ENCODE measurements at places on chromosomes 16 and 17.

- no peak for DNase-seq
These were observed 10.0 kb upstream of the SKAP1 start for GRCh38 chr17:48439875-48440505.

DNA sequence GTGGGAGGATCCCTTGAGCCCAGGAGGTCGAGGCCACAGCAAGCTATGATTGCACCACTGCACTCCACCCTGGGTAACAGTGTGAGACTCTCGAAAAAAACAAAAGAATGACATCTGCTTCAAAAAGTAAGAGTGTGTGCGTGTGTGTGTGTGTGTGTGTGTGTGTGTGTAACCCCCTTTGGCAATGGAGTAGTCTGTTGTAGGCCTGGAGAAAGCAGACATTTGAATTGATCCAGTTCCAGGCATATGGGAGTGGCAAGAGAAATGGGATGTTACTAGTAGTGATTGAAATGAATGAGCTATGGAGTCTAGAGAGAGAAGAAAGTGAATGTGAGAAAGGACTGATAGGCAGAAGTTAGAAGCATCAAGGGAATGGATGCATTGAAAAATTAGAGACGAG, 9.9 kb downstream of the CASC3 start:
- no peak for DNase-seq

GRCh38 chr17:59790910-59791309, 83.5 kb downstream of the VMP1 start:
- DNase-seq: no peak

GRCh38 chr16:86384263-86384649, 126.1 kb upstream of the FOXF1 start:
- no peak for DNase-seq

DNA sequence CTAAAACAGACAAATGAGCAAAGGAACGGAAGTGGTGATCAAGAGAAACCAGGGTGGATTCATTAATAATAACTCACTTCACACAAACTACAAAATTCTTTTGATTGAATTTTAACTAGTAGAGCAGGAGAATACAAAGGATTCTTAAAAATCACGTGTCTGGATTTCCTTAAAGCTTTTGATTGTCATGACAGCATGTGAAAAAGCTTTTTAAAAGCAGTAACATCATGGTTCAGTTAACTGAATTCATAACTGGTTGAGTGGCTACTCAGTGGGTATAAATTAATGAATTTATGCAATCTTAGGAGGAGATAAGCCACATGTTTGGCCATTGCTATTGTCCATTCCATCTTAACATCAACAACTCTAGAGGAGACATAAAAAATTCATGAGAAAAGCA, 333.2 kb downstream of the SLC39A11 start:
- no peak for DNase-seq

GRCh38 chr16:11432856-11433395, 87.7 kb downstream of the RMI2 start:
- DNase-seq: no peak

DNA sequence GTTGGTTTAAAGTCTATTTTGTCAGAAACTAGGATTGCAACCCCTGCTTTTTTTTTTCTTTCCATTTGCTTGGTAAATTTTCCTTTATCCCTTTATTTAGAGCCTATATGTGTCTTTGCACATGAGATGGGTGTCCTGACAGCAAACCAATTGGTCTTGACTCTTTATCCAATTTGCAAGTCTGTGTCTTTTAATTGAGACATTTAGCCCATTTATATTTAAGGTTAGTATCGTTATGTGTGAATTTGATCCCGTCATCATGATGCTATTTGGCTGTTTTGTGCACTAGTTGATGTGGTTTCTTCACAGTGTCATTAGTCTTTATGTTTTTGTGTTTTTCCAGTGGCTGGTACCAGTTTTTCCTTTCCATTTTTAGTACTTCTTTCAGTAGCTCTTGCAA, 127.7 kb upstream of the ZNF267 start:
- DNase-seq: no peak

Measured in nucleus accumbens (tissue), 56 donors.